Amniotic epithelial cell (primary cell): ENCODE measurements at places on chromosomes 3 and 15.
A peak's percentile ranks its signal among the peaks of the same experiment; 100 is the strongest.

- no peak for DNase-seq
Measured at GRCh38 chr15:47434596-47434995, 282.7 kb upstream of the SEMA6D start.

DNA sequence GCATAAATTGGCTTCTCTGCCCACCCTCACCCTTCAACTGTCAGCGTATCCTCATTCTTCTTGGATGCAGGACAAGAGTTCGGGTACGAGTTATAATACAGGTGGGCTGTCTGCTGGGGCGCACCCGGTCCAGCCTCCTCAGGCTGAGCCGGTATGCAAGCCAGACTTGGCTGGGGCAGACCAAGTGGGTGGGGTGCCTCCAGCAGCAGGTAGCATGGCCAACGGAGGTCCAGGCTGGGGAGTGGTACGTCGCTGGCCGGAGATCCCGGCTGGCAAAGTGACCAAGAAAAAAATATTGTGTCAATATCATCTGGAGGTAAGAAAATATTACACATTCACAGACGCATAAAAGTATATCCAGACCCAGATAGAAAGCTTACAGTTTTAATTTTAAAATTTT, 45.6 kb downstream of the GATM start:
- DNase-seq, result no peak

- peak; percentile 75 for DNase-seq
Measured at GRCh38 chr3:159763602-159764489, 224.8 kb upstream of the IL12A start.

DNA sequence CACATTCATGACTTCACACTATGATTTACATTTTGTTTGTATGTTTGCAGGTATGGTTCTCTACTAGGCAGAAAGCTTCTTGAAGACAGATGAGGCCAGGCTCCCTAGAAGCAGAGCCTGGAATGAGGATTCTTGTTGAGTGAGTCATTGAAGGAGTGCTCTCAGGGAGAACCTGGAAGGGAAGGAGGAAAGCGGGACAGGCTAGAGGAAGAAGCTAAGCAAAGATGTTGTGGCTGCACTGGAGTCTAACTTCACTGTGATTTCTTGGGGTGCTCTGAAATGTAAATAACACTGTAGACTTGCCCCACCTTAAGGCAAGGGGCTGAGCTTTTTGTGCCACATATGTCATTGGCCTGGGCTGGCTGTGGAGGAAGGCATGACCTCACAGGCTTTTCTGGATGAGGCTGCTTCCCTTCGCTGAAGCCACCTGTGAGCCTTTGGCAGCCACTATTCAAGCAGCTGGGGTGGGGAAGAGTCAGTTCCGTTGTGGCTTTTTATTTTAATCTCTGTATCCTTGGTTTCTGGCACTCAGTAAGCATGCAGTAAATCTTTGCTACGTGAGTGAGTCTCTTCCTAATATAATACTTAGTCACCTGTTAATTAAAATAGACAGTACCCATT, 307.3 kb downstream of the SV2B start:
- no peak for DNase-seq

DNA sequence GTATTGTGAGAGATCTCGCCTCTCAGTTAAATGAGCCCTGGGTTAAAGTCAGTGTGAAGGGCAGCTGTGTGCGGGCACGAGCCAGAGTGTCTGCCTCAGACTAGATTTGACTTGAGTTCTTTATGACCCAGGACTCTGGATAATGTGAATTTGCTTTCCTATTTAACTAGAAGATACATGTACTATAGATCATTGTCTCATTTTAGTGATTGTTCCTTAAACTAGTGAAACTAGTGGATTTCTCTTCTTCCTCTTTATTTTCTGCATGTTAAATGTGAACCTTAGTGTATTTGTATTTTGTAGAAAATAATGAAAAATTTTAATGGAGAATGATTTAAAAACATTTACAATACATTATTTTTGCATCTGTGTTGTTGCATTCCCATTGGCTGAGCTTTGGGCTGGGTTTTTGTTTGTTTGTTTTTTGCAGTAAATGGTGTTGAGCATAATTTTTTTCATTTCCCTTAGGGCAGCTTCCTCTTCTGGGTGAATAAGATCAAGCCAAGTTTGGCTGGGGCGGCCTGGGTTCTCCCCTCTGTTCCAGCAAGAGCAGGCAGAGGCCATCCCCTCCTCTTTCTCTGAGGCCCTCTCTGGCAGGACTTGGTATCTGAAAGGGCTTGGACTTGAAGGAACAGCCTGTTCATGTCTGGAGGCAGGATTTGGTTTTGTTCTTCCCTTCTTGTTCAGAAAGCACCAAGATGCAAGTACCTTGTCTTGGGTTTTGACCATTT, 15.0 kb downstream of the GCSAM start:
- no peak for DNase-seq

GRCh38 chr3:56288258-56288657, 180.0 kb downstream of the ERC2 start:
- no peak for DNase-seq

GRCh38 chr15:63292241-63292640, 14.8 kb downstream of the APH1B start:
- no peak for DNase-seq

DNA sequence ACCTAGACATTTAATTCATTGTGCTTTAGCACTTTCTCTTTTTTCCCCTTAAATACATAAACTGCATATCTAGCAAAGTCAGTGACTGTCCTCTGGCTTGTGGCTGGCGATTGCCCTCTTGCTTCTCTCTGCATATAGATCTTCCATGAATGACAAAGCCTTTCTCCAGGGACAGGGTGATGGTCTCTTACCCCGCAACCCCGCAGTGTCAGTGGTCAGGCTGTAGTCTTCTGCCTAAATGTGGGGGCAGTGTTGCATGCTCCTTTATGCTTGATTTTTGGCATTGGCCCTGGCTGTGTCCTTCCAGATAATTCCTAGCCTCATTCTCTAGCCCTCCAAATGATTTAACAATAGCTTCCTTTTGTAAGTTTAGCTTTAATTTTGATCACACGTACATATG, 407.8 kb downstream of the GABRB3 start:
- DNase-seq, result no peak

DNA sequence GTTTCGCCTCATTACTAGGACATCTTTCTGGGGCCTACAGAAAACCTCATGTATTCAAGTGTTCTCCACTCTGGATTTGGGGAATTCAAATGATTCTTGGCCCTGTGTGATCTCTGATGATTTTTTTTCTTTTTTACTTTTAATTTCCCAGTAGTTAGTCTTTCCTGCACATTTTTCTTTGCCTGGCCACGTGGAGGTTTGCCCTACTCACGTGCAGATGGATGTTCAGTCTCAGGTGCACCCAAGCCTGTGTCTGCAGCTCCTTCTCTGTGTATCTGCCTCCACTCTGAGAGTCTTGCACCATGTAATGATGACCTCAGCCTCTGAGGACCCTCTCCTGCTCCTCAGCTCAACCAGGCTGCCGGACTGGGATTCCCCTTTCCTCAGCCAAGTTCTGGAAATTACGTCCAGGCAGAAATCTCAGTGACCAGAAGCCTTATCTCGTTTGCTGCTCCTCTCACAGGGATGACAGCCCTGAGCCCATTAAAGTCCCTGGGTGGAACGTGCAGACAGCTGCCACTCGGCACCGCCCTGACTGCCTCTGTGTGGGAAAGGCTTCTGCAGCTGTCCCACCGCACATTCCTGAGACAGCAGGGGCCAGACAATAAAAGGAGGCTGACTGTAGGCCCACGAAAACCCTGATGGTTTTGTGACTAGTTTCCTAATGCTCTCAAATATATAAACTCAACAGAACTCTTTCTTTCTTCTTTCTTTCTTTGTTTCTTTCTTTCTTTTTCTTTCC, 31.4 kb upstream of the GABRB3 start:
- no peak for DNase-seq

DNA sequence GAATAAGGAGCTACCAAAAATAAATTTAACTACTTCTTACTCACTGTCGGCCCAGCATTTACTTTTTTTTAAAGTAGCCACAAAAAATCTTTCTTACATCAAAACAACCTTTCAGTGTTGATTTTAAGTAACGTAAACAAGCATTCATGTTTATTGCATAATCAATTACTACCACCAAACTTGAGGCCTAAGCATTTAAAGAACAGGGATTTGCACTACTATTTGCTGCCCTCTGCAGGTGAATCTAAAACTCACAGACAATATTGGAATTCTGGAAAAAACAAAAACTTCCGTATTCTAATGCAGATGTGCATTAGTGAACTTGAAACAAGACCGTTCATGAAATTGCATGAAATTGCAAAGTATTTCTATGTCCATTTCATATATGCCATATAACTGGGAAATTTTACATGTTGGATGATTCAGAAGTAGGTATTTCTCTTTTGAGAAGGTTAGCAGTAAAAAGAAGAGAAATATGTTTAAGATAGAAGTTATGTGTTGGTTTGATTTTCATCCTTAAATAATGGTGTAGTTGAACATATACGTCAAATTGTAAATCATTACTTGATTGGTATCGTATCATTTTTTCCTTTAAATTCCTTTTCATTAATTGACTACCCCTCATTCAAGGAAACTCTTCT, 55.6 kb downstream of the CGGBP1 start:
- DNase-seq, result peak; percentile 57

DNA sequence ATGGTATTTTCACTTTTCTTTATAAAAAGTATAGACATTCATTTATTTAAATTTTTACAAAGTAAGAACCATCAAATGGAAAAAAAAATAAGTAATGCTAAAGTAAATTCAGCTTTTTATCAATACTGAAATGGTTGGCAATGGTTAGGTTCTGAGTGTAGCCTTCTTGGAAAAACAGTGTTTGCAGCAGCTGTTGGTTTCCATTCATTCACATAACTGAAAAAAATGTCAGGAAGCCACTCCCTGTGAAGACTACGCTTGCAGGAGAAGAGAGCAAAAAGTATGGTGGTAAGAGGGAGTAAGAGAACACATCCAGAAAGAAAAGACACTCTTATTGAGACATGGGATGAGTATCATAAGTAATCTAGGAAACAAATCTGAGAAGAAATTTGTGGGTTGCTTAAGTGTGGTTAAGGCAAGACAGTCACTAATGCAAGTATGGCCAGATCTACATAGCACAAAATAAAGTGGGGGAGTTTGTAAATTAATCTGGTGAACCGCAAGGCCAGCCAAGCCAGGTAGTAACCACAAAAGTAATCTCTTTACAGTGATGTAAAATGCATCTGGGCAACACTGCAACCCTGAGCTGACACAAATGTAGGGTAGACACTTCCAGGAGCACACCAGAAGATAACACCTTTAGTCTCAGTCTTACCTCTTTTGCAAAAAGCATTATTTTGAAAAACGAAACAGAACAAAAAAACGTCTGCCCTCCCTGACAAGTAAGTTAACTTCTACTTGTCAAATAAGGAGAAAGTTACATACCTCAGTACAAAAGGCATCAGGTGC, 133.7 kb downstream of the IGSF11 start:
- DNase-seq, result no peak

GRCh38 chr15:94451466-94451865, 220.1 kb downstream of the MCTP2 start:
- peak; percentile 63 for DNase-seq

DNA sequence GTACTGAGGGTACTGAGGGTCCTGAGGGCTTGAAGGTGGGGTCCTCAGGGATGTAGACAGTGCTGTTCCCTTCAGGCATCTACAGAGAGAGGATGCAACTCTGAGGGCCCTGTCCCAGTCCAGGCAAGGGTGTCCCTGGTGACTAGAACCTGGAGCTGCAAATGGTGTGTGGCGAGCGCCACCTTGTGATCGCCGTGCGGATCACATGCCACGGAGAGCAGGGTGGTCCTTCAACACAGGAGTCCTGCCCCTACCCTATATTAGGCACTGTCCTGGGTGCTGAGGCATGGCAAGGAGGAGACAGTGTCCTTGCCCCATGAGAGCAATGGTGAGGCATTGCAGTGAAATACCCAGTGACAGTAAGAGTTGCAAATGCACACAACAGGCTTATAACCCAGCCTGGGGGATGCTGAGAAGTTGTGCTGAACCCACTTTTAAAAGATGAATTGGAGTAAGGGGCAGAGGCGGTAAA, 23.6 kb downstream of the RHCG start:
- DNase-seq, result peak; percentile 41

GRCh38 chr15:91520850-91521249, 332.7 kb upstream of the SLCO3A1 start:
- no peak for DNase-seq

GRCh38 chr3:76415384-76415783, 624.5 kb upstream of the ROBO2 start:
- no peak for DNase-seq

DNA sequence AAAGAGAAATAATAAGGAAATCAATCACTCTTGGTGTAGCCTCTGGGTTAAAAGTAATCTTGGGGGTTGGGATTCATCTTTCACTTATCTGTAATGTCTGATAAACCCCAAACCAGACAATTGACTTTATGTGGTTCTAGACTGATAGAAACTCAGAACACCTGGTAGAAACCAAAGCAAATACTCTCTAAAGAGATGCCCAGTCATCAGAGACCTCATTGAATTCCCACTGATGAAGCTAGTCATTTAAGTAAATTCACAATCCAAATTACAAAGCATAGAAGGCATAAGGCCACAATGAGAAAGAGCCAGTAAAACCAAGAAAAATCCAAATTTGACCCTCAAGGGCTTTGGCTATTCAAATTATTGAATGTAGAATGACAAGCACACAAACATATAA, 250.6 kb downstream of the MBNL1 start:
- DNase-seq, result no peak

DNA sequence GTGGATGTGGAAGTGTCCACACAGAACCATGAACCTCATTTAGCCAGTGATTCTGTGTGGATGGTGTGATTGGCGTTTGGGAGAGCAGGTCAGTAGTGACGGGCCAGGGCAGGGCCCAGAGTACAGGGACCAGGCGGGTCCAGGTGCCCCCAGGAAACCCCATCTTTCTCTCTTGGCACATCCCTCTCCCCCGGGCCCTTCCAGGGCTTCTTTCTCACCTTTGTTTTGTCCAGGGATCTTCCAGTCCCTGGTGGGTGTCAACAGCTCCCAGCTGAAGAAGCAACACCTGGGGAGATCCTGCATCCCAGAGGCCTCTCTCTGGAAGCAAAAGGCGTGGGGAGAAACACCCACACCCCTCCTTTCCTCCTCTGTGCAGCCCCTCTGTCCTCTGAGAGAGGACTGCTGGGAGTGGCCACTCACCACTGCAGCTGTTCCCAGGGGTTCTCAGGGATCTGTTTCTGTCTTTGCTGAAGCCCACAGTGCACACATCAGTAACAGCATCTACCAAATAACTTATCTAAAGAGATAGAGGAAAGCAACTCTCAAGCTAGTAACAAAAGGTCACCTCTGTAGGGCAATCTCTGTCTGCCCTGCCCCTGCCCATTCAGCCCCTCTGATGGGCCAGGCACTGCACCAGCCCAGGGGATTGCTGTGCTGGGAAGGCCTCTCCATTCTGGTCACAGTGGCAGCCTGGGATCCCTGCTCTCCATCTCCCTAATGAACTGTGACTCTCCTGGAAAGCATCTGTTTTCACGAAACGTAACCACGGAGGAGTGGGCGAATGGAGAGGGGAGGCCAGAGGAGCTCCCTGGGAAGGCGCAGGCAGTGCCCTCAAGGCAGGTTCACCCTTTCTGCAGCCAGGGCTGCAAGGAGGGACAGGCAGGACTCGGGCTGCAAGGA, 98.3 kb upstream of the ALDH1A3 start:
- DNase-seq, result no peak

GRCh38 chr15:72801590-72802325, 18.2 kb upstream of the ADPGK start:
- peak; percentile 79 for DNase-seq
